ENCODE measurements at places on chromosomes 3 and 15. TPM values are rescaled to one million over a fixed set of nuclear protein-coding genes. Genes with fewer than 3 reads are reported as not detected.

DNA sequence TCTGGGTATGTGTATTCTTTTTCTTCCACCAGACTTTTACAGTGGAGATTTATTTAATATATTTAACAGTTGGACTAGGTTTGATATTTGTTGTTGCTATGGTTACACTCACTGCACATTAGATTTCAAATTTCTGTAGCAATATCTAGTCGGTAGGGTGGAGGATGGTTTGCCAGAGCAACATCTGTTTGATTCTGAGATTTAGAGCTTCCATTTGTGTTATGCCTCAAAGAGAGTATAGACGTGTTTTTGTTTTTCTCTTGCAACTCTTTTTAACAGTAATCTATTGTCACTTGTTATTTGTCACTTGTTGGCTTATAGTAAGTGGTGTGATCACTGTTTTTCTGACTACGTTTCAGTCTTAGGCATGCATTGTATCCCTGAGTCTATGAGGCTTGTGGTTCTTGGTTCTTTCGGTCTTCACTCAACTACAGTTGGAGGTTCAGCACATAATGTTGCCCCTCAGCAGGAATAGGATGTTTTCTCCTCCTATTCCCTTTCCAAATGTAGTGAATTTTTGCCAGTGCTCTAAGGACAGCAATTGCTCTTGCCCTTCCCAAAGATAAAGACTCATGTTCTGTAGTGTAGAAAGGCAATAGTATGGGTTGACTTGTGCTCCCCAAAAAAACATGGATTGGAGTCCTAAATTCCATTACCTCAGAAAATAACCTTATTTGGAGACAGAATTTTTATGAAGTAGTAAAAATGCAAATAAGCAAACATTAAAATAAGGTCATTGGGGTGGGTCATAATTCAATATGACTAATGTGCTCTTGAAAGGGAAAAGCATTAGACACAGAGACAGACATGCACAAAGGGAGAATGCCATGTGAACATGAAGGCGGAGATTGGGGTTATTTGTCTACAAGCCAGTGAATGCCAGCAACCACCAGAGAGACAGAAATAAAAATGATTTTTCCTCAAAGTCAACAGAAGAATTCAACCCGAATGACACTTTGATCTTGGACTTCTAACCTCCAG lies 692.1 kb downstream of the DIPK2A start:
- no peak for DNase-seq

GRCh38 chr3:123295901-123296250 lies 94.1 kb downstream of the SEC22A start:
- no peak for DNase-seq

GRCh38 chr15:48498828-48499227 lies 146.7 kb downstream of the FBN1 start:
- no peak for DNase-seq

DNA sequence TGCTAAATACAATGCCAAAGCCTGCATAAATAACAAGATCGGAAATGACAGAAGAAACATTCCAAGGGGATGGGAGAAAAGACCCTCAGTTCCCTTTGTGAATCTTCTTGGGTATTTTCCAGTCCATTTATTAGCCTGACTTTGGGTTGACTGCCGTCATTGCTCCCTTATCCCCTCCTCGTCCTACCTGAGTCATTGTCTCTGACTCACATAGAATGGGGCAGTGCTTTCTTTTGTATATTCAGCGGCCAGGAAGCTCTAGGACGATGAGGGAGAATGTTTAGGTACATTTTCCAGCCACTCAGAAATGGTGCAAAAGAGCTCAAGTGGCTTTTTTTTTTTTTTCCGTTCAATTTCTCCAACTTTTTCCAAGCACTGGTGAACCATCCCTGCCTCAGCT lies 71.6 kb downstream of the KAT2B start:
- no peak for DNase-seq

DNA sequence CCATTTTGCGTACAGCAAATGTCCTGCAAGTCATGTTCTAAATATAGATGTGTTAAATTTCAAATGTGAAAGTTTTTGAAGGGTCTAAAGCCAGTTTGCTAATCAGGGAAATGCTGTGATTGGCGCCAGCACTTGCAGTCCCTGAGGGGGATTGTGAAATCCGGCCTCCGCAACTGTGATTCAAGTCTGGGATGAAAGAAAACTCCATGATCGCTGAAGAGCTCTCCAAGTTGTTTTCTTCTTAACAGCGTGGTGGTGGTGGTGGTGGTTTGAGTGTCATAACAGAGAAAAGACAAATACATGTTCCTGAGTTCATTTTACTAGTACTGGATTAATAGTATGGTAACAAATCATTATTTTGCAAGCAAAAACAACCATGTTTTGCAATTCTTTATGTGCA lies 51.8 kb downstream of the MITF start:
- DNase-seq: no peak

DNA sequence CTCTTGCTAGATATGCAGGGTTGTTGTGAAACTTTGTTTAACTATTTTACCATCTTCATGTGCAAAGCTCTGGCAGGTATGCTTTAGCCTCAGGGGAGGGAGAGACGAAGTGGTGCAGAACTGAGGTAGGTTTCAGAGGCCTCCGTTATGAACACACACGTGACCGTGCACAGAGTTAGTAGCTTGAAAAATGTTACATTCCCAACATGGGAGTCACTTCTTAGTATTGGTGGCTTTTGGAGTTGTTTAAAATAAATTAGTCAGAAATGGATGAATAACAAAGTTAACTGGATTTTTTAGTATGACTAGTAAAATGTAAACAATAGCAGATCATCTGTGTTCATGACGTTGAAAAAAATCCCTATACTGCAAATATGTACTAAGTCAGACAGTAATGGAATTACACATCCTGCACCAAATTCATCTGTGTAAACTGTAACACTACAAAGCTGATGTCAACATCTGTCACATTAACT lies 279.6 kb downstream of the KLF13 start:
- DNase-seq: no peak

DNA sequence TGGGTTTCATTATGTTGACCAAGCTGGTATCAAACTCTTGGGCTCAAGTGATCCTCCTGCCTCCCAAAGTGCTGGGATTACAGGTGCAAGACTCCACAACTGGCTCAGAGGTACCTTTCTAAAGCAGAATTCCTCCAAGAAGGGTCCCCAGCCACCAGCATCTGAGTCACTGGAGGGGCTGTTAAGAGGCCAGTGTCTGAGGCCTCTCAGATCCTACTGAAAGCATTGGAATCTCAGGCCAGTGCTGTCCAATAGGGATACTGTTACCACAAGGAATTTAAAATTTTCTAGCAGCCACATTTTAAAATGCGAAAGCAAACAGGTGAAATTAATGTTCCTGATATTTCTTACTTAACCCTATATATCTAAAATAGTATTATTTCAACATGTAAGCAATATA lies 1.3 kb downstream of the CAV3 start:
- no peak for DNase-seq

DNA sequence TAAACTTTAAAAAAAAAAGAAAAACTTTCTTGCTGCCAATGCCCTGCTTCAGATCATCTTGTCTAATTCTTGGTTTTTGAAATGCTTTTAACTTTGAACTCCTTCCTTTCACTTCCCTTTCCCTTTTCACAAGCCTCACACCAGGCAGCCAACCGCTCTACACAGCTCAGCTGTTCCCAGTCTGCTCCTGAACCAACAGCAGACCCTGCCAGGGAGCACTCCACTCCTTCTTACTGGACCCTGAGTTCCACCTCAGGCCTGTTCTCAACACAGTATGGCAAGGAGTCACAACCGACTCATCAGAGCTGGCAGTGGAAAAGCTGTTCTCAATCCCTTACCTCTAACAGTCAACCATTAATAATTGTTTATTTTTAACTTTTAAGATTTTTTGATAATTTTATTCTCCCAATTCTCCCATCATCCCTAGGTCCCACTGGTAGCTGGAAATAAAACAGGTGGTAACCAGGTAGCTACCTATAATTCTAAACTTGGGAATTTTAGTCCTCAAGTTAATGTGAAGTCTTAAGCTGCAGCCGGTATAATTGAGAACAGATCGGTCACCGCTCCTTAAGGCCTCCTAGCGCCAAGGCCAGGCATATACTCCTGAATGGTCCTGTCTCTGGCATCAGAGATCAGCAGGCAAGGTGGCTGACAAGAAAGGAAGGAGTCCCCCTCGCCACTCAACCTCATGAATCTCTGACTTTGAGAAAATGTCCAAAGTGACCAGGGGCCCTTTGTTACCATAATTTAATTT lies 43.9 kb downstream of the BOC start:
- no peak for DNase-seq

DNA sequence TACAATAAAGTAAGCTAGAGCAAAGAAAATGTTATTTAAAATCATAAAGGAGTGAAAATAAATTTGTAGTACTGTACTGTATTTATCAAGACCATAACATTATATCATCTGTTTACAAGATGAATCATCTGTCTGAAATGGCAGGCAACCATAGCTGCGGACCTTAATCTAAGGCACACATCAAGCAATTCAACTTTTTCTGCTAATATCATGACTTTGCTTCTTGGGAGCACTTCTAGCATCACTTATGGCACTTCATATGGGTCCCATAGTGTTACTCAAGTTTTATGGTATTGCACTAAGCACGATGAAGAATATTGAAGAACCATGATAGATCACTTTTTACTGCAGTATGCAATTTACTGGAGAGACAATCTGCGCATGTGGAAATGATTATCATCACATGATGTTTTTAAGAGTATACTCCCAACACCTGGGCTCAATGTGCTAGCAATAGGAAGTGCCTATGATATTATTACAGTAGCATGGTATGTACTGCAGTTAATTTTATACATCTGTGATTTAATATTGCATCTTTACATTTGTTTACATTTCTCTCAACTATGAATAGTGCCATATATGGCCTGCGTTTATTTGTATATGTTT lies 137.7 kb upstream of the NECTIN3 start:
- no peak for DNase-seq

DNA sequence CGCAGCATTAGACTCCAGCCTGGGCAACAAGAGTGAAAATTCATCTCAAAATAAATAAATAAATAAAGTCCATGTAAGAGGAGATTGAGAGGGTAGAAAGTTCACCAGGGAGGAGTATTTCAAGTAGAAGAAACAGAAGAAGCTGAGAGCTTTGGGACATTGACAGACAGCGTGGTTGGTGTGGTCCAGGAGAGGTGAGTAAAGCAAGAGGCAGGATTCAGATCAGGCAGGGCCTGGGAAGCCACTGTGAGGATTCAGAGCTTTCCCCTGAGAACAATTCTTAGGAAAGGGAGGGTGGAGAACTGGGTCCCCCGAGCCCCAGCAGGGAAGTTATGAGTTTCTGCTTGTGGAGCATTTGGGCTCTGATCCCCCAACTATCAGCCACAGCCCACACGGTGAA lies 54.2 kb upstream of the AMOTL2 start:
- DNase-seq: no peak

DNA sequence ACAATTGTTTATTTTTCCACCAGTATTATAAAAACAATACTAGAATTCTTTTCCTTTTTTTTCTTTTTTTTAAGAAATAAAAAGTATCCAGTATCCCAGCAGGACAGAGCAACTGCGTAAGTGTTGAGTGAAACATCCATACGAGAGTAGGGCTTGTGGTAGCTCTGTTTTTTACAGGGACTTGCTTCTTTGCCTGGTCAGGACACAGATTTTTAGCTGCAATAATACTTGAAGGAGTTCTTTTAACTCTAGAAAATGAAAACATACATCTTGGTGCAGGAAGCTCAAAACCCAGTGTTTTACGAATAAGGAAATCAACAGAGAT lies 297.7 kb upstream of the NR2E3 start:
- DNase-seq: no peak

GRCh38 chr3:142040941-142041491 lies 108.3 kb downstream of the TFDP2 start:
- no peak for DNase-seq

- DNase-seq: no peak
These were observed 41.6 kb upstream of the MRPS22 start for GRCh38 chr3:139302084-139302800.

DNA sequence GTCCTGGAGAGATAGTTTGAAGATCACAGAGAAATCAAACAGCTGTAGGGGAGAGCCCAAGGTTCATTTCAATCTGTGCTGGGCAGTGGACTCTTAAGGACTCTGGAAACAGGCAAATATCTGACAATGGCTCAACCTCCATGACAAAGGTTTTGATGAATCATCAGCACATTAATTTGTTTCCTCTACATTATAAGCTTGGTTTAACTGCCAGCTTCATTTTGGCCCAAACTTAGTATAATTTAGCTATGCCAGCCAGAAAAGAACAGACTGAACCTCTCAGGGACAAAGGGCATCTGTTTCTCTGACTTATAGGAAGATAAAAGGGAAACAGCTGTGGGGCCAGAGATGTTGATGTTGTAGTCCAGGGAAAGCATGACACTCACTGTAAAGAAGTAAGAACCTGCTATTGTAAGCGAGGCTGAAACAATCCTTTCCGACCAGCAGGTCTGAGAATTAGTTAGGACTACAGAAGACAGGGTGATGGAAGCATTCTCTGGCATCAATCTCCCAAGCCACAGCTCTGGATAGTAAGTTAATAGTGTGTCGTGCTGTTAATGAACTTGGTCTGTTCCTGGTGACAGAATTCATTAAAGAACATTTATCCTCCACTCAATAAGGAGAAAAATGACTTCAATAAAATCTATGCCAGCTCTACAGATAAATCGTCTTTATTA lies 110.1 kb downstream of the KCNMB2 start:
- no peak for DNase-seq

- no peak for DNase-seq
These were observed 462.1 kb downstream of the MFSD1 start for GRCh38 chr3:159263750-159264553.

DNA sequence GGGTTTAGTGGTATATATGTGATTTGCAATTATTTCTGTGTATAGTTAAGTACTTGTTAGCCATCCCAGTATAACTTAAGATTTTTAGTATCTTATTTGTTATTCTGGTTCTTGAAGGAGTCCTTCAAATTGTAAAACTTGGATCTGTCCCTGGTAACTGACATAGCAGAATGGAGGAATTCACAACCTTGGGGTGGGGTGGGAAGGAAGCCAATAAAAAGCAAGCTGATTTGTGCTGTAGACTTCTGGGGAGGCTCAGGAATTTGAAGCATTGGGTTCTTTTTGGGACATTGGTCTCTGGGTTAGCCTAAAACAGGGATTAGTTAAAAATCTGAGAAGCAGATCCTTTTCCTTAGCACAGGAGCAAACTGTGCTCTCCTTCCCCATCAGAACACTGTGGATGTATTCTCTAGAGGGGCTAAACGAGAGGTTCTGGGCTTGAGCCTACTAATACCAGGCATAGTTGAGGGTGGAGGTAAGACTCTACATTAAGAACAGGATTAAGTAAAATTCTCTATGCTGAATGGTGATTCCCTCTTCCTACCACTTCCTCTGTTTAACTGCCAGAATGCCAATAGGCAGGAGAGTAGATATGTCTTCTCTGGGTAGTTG lies 42.2 kb downstream of the GMPS start:
- DNase-seq: no peak

Gene HRH1
- total RNA-seq: 0.15 TPM

Gene CKMT1B
- total RNA-seq: 0.86 TPM

Gene CNTN4
- not detected for total RNA-seq

Gene SLC22A14
- total RNA-seq: not detected

Gene PLA1A
- 0.22 TPM for total RNA-seq

Gene STXBP5L
- total RNA-seq: not detected

Gene DLEC1
- 0.12 TPM for total RNA-seq

Gene TMEM212
- total RNA-seq: not detected

Gene LMOD3
- total RNA-seq: not detected

Data from activated T-helper 1 cell treated with anti-CD3 and anti-CD28 coated beads, Interleukin-12 subunit alpha, Interleukin-12 subunit beta, Interleukin-2, Interleukin-4 antibody, amounts not matched to agents 30 ng/mL and 10 ng/mL and 1 ng/mL, durations not matched to agents 14 hours and 24 hours and 36 hours (primary cell).